GF-D8 (cell line): ENCODE measurements at places on chromosomes 5 and 9.

- no peak for DNase-seq
These were observed 8.1 kb downstream of the BARHL1 start for GRCh38 chr9:132590318-132591182.

GRCh38 chr9:10104774-10105173, 508.0 kb downstream of the PTPRD start:
- no peak for DNase-seq

DNA sequence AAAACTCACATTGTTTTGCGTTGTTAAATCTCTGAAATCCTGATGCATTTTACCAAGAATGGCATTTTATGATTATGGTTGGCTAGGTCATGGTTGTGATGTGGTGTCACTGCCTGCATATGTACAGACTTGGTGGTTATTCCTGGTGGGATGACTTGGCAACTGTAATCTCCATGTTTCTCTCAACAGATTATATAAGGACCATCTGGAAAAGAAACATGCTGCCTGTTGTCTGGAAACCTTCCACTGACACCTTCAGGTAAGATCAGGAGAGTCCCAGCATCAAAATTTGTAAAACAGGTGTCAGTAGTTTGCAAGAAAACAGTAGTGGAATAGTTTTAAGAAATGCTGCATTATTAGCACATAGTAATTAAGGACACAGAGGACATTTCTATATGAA, 3.0 kb upstream of the ACER2 start:
- DNase-seq = no peak

- peak; percentile 39 for DNase-seq
These were observed 17.0 kb downstream of the IARS1 start for GRCh38 chr9:92276331-92277032.

DNA sequence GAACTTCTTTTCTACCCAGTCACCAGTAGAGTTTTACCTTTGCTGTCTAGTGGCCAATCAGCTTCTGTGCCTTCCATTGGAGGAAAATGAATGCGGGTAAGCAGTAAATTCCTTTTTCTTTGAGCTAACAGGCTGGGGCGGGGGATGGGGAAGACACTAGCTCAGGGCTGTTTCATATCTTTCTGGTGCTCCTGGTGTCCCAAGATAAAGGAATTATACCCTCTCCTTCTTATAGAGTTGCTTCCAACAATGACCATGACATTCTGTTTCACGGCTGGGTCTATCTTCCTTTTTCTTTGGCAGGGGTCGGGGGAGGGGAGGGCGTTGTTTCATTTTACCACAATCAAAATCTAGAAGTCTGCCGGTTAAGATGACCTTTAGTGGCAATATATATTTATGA, 51.2 kb upstream of the RPS23 start:
- no peak for DNase-seq

DNA sequence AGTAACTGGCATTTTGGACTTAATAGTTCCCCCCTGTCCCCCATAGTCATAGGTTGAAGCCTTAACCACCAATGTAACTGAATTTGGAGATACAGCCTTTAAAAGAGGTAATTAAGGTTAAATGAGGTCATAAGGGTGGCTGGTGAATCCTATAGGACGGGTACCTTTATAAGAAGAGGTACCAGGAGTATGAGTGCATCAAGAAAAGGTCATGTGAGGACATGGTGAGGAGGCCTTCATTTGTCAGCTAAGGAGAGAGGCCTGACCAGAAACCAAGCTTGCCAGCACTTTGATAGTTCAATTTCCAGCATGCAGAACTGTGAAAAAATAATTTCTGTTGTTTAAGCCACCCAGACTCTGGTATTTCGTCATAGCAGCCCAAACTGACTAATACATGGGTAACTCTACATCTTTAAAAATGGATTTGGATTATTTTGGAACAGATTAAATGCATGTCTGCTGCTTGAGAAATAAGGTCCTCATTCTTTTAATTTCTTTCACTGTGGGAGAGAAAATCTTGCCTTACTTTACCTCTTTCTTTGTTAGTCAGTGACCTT, 9.7 kb downstream of the RASA1 start:
- no peak for DNase-seq
